ENCODE measurements at places on chromosomes 1 and 21. TPM values are rescaled to one million over a fixed set of nuclear protein-coding genes. Genes with fewer than 3 reads are reported as not detected.

- DNase-seq, result no peak
These were observed 41.5 kb downstream of the LGR6 start for GRCh38 chr1:202235003-202235660.

- no peak for DNase-seq
These were observed 157.2 kb downstream of the SEC16B start for GRCh38 chr1:177812650-177813049.

DNA sequence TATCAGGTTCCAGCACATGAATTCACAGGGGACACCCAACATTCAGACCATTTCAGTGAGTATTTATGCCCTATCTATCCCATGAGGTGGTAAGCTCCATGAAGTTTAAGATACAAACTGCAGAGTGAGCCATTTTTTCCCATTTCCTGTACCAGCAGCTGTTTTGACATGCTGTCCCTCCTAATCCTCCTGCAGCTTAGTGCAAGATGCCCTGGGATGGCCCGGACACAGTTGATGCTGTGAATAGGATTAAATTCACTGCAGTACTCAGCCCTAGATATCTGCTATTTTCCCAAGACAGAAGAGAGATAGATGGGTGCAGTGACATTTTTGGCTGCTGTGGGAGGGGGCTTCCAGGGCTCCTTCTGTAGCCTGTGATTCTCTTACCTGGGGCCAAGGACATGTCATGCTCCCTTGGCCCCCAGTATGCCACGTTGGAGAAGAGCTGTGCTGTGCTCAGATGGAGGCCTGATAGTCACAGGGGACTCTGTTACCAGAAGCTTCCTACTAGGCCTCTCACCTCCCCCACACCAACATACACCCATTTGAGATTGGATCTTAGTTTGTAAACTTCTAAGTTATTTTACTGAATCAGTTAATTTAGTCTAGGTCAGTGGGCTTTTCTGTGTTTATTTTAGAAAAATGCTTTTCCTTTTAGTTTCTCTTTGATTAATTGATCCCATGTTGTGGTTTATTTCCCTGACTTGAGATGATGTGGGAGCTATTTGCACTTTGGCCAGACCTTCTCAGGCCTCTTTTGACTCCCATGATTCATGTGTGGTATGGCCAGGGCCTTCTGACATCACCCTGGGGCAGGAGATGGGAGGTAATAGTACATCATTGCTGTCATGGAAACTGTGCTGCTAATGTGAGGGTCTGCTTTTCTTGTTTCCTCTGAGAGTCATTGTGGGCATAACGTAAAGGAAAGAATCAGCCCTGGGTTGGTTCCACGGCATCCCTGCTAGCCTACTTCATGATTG, 92.6 kb downstream of the ST3GAL3 start:
- no peak for DNase-seq

The CD1D gene
- not detected for total RNA-seq

The CNIH4 gene
- 198 TPM for total RNA-seq

The EPHA2 gene
- 53.9 TPM for total RNA-seq

The OR6K3 gene
- total RNA-seq, result not detected
